Muscle of back (tissue), 13 donors: ENCODE measurements at places on chromosomes 4 and X.

- DNase-seq, result no peak
Observed at GRCh38 chr4:13089659-13089998, 394.5 kb downstream of the RAB28 start.

DNA sequence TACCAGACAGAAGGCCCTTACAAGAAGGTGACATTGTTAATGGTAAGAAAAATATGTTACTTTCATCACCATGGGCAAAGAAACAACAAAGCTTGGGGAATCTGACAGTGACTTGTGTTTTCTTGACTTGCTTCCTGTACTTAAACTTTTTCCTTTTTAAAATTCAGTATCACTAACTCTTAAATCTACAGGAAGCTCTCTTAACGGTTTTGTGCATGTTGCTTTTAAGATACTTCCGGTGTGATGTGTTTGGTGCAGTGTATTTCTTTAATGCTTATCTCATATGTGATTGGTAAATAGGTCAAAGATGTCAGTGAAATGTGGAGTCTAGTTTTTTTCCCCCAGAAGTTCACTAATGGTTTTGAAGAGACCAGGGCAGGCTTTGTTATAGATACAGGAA, 45.2 kb downstream of the ADH5 start:
- no peak for DNase-seq

DNA sequence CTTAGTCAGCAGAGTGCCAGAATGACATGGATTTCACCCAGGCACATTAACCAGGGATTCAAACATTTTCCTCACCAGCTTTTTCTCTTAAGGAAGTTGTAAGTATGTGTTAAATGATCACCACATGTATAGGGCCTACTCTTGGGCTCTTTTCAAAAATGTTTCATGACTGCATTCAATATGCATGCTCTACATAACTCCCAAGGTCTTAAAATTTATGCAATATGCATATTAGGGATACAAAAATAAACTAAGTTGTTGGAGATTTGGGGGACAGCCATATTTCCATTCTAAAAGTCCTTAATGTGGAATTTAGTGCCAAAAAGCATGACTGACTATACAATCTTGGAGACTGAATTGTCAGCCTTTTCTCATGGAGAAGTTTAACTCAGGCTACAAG, 25.0 kb upstream of the TRPC5OS start:
- DNase-seq, result peak; percentile 23

GRCh38 chrX:21700275-21700674, 42.1 kb upstream of the KLHL34 start:
- no peak for DNase-seq

DNA sequence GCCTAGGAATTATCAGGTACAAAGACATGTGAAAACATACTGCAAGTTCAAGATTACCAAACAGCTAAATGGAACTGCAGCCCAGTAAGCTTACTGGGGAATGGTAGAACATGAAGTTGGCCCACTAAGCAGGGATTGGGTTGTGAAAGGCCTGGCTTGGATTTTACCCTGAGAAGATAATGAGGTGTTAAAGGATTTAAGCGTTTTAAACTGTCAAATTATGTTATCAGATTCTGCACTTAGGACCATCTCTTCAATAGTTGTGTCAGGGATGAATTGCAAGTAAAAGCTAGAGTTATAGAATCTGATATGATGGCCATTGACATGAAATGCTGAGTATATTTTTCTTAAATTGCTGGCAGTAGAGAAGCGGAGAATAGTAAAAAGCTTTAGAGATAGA, 225.7 kb downstream of the GRID2 start:
- DNase-seq, result no peak

- DNase-seq, result no peak
Observed at GRCh38 chrX:1468250-1468772, 15.6 kb upstream of the ASMTL start.

DNA sequence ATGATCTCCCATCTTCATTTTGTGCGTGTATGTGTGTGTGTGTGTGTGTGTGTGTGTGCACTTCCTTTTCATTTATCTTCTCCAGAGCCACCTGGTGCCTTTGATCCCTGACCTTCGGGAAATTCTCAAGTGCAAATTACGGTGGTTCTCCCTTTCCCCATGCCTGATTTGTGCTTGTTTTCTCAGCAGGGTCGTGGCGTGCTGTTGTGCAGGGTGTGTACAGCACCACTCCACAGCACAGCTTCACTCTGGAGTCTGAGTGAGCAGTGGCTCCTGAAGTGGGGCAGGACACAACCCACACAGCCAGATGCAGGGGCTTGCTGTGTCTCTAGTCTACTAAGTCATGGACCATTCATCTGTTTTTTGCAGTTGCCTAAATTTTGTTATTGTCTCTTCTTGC, 114.2 kb upstream of the TBC1D9 start:
- no peak for DNase-seq

DNA sequence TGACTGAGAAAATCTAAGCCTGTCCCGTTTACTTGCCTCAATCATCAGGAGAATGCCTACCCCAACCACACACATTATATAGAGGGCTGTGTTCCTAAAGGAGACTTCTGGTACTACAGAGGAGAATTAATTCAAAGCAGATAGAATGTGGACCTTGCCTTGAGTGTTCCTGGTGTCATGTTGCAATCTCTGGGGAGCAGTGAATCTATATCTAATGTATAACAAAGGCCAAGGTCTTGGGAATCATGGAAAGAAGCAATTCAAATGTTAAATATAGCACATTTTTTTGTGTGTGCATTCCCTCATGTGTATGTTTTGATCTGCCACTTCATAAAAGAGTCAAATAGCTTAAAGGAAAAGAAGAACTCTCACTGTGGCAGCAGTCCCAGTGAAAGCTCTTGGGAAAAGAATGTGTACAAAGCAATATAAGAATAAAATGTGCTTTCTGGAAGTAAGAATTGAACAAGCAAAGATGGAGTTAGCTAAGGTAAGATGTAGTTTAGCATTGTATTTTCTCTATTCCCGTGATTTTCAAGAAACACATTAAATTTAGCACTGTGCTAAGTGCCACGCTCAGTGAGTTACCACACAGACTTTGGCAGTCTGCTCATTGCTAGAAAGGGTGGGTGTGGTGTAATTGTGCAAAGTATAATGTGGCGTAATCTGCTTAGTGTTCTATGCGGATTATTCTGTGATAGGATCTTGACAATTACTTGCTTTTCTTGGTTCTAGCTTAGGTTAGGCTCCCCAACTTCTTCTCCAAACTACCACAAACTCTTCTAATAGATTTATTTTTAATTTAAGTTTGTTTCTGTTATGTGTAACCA, 13.7 kb downstream of the ADH6 start:
- DNase-seq, result peak; percentile 94

DNA sequence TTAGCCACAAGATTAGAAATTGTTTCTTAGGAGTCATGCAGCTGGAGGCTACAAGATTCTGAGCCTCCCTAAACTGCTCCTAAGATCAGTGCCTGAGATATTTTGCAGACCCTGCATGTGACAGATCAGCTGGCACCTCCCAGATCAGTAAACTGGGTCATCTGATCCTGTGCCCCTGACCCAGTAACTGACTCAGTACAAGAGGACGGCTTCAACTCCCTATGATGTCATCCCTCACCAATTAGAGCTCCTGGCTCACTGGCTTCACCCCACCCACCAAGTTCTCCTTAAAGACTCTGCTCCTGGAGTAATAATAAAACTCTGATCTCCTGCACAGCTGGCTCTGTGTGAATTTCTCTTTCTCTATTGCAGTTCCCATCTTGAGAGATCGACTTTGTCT, 45.4 kb upstream of the PNPLA4 start:
- no peak for DNase-seq

- no peak for DNase-seq
Observed at GRCh38 chr4:7171191-7171900, 21.0 kb upstream of the SORCS2 start.

- DNase-seq, result no peak
Observed at GRCh38 chrX:129086802-129087201, 436.5 kb downstream of the SMARCA1 start.

DNA sequence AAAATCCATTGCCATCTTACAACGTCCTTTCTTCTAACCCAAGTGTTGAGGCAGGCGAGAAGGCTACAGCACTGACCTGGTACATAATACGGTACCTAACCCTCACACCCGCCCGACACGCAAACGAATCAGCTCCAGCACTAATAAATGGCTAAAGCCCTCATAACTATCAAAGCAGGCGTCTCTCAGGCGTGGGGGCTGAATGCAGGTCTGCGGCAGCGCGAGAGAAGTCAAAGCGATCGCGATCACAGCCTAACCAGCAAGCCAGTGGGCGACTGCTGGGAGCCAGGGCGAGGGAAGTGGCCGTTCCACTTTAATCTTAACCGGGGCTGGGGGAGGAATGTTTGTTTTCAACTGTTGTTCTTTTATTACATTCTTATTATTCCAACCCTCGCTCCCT, 1.5 kb downstream of the CDX4 start:
- no peak for DNase-seq

GRCh38 chr4:1249731-1250526, 999 bp upstream of the CTBP1 start:
- peak; percentile 71 for DNase-seq

DNA sequence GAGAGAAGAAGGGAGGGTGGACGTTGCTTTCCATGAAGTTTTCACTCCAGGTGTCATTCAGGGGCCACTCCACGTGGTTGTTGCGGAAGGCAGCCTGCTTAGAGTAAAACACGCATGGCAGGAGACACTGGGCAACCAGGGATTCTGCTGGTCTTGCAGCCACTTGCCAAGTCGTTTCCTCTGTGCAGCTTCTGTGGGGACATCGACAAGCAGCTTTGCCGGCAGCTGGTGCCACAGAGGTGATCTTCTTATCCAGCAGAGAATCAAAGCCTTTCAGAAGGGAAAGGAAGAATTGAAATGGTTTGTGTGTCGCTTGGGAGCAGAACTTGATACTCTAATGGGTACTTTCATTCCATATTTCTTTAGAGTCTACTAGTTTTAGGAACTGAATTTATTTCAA, 867.1 kb upstream of the TENM3 start:
- DNase-seq, result no peak

DNA sequence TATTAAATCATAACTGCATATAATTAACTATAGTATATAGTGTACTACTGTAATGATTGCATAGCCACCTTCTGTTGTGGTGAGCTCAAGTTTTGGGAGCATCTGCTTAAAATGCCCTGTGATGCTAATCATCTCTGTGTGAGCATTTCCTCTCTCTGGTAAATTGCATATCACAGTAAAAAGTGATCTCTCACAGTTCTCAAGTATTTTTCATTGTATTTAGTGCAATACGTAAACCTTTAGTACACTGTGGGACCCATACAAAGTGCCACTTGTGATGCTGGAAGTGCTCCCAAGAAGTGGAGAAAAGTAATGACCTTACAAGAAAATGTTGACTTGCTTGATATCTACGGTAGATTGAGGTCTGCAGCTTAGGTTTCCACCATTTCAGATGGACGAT, 82.0 kb downstream of the WWC2 start:
- no peak for DNase-seq

- peak; percentile 80 for DNase-seq
Observed at GRCh38 chrX:40434947-40435346, 145.8 kb upstream of the ATP6AP2 start.

DNA sequence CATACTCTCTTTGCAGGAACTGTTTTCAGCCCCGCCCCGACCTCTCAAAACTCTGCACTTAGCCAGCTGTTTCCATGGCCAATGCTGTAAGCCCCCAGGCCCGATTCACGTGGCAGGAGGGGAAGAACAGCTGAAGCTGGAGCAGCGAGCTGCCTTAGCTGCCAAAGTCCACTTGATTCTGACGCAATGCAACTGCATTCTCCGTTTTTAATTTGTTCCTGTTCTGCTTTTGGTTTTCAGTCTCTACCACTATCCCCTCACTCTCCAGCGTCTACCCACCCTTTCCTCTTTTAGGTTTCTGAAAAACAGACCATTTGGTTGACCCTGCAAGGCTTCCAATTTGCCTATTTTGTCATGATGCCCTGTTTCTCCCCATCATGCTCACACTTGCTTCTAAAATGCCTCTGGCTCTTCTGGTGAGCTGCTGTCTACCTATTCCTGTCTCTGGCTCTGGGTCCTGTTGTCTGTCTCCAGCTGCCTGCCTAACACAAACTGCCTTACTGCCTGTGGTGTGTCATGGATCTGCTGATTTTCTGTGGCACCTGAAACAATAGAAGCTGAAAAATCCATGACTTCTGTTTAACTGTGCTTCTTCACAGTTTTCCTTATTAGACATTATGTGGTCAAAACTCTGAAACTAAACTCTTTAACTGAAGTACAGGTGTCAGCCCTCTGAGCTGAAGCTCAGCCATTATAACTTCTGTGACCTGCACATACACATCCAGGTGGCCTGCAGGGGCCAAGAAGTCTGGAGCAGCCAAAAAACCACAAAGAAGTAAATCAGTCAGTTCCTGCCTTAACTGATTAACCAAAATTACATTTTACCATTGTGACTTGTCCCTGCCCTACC, 160.5 kb upstream of the AGTR2 start:
- DNase-seq, result peak; percentile 78

DNA sequence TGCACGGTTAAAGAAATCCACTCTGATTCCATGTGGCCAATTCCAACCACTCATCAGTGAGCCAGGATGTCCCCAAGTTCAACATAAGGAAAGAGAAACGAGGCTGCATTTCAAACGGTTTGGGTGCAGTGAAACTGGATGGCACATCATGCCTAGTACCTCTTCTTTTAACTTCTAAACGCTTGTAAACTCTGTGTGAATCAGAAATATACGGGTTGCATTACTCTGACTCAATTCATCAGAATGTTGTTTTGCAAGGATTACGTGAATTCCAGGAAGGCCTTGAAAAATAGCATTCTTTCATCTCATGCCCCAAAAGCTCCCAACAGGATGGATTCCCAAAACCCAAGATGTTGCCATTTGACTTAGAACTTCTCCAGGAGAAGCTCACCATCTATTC, 270.4 kb downstream of the LDB2 start:
- peak; percentile 85 for DNase-seq

- no peak for DNase-seq
Observed at GRCh38 chrX:40433160-40433559, 147.6 kb upstream of the ATP6AP2 start.

GRCh38 chr4:112859456-112860184, 189.8 kb upstream of the ANK2 start:
- no peak for DNase-seq

- no peak for DNase-seq
Observed at GRCh38 chrX:17842769-17843525, 18.2 kb downstream of the RAI2 start.

GRCh38 chrX:24682739-24683432, 10.8 kb upstream of the POLA1 start:
- no peak for DNase-seq

DNA sequence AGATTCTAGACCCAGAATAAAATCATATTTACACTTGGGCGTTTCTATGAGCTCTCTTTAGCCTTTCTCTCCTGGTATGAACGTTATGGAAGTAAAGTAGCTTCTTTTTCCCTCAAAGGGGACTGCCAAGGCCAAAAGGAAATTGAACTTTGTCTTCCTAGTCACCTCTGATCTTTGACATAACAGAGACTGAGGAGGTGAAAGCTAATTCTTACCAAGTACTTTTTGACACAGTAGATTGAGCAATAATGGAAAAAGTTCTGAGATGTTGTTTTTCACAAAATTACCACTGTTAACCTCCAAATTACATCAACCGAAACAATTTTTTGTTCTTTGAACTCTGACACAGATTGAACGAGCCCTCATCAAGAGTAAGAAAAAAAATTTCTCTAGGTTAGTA, 318.4 kb downstream of the TEX13A start:
- DNase-seq, result no peak
